ENCODE measurements at places on chromosomes 11 and 22.

DNA sequence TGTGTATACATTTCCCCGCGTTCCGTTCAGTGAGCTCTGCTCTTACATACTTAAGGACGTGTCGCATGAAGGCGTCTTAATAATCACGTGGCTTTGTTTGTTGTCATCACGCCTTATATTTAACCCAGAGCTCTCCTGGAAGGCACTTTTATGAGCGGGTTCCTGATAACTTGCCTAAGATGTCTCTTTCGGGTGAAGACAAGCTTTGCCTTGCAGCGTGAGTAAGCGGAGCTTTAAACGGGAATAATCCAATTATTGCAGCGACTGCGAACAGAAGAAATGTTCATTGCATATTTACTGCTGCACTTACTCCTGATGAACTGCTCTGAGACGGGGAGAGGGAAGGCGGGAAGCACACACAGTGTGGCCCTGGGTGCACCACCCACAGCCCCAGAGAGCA, 1128.2 kb downstream of the BRD1 start:
- DNase-seq, result no peak

GRCh38 chr11:64229090-64229743, 1.1 kb upstream of the DNAJC4 start:
- no peak for DNase-seq

GRCh38 chr11:2304506-2305139, 2.8 kb downstream of the TSPAN32 start:
- peak; percentile 39 for DNase-seq

- DNase-seq, result no peak
These were observed 17.6 kb downstream of the ALKBH8 start for GRCh38 chr11:107547961-107548360.

DNA sequence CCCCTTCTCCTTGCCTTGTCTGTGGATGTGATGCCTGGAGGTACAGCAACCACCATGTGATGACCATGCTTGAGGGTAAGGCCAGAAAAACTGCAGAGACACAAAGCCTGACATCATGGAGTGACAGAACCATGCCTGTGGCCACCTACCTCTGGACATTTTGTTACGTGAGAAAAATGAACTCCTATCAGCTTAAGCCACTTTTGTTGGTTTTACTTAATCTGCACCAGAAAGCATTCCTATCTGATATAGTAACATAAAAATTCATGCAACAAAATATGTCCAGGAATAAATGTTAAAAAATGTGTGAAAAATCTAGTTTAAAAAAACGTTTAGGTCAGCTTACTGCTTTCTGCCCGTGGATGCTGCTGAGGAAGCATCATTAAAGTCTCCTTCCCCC, 42.6 kb upstream of the P4HA3 start:
- no peak for DNase-seq

DNA sequence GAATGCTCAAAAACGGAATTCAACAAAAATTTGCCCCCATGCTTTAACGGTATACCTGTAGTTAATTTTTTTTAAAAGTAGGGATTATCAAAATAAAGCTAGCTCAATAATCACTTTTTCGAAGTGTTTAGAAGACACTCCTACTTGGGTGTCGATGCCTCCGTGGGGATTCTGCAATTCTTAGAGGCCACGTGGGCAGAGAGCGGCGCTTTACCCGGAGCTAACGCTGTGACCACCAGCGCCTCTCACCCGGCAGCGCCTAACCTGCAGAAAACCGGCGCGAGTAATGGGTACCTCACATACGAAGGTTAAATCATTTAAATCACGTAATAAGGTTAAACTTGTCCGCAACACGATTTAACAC, 583 bp downstream of the TAF1D start:
- DNase-seq, result peak; percentile 79

GRCh38 chr22:19714312-19715187, at the start of gene SEPTIN5:
SEPTIN5 (plus strand) TSS chr22:19714503; CDS start chr22:19714589, 86 bp downstream.
- no peak for DNase-seq

- peak; percentile 70 for DNase-seq
These were observed 398.4 kb downstream of the CTTN start for GRCh38 chr11:70796648-70797227.

DNA sequence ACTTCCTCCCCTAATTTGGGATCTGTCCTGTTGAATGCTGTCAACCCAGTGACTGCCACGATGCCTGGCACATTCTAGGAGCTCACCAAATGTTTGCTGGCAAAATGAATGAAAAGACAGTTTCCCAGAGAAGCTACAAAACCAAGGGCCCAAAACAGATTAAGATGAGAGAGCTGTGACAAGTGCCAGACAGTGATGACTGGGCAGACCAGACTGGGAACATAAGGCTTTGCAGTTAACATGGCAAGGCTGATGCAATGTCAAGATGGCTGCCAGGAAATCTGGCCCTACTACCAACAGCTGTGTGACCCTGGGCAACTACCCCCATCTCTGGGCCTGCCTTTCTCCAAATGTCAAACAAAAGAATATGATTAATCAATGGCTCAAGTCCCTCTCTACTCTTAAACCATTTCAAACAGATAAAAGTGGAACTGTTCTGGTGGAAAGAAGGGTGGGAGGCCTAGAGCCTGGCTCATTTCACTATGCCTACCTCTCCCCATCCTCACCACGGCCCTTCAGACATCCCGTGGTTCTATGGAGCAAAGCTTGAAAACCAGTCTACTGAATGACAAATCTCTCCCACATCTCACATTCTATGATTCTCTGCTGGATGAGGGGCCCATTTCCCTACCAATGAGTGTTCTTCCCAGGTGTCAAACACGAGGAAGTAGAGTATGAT, 12.8 kb downstream of the AP1B1 start:
- peak; percentile 40 for DNase-seq

DNA sequence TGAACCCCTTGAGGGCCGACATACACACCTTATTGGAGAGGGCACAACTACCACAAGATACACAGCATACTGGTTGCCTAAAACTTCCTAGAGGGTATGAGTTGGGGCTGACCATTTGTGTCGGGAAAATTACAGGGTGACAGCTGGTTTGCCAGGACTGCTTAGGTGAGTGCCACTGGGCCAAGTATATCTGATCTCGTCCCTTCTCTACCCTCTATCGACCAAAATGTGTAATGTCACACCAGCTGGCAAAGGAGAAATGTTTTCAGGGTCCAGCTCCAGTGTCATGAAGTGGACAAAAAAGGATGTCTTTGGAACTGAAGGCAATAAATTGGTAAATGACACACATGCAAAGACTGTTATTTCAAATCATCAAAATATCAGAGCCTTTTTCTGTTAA, 126.1 kb downstream of the PGR start:
- DNase-seq, result peak; percentile 12

- DNase-seq, result peak; percentile 81
These were observed 31.7 kb downstream of the POLR3H start for GRCh38 chr22:41512421-41513194.

GRCh38 chr11:95925011-95925410, 1.1 kb upstream of the MTMR2 start:
- DNase-seq, result peak; percentile 15

- peak; percentile 4 for DNase-seq
These were observed 769.6 kb downstream of the NTM start for GRCh38 chr11:132140056-132140455.

- DNase-seq, result no peak
These were observed 379 bp upstream of the BRMS1 start for GRCh38 chr11:66345316-66345649.

GRCh38 chr11:12719221-12719620, 45.0 kb downstream of the TEAD1 start:
- DNase-seq, result no peak

DNA sequence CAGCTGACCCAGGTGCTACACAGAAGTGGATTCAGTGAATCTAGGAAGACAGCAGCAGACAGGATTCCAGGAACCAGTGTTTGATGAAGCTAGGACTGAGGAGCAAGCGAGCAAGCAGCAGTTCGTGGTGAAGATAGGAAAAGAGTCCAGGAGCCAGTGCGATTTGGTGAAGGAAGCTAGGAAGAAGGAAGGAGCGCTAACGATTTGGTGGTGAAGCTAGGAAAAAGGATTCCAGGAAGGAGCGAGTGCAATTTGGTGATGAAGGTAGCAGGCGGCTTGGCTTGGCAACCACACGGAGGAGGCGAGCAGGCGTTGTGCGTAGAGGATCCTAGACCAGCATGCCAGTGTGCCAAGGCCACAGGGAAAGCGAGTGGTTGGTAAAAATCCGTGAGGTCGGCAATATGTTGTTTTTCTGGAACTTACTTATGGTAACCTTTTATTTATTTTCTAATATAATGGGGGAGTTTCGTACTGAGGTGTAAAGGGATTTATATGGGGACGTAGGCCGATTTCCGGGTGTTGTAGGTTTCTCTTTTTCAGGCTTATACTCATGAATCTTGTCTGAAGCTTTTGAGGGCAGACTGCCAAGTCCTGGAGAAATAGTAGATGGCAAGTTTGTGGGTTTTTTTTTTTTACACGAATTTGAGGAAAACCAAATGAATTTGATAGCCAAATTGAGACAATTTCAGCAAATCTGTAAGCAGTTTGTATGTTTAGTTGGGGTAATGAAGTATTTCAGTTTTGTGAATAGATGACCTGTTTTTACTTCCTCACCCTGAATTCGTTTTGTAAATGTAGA, 1.7 kb downstream of the MALAT1 start:
- peak; percentile 77 for DNase-seq

GRCh38 chr11:10913075-10913474, 55.2 kb upstream of the ZBED5 start:
- DNase-seq, result no peak

- no peak for DNase-seq
These were observed 469 bp upstream of the OSBP2 start for GRCh38 chr22:30694171-30694639.

- DNase-seq, result no peak
These were observed 6.4 kb upstream of the CCKBR start for GRCh38 chr11:6253197-6253596.

DNA sequence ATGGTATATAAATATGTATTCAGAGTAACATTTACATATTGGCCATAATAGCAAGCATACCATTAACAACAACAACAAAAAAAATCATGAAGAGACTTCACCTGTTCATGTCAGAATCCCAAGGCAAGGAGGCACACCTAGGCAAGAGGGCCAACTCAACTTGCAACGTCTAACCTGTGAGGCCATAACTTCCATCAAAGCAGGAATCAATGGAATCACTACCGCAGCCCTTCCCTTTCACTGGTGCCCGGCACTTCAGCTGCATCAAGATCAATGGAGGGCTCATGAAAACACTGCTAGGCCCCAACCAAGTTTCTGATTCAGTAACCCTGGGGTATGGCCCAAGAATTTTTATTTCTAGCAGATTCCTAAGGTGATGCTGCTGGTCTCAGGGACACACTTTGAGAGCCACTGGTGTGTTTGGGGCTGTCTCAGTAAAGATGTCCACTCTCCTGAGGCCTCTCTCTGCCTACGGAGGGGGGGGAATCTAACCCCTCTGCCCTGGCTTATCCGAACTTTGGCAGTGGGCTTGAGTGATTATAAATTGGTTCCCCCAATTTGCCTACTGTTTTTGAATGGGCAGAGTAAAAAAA, 8.0 kb downstream of the ZFTA start:
- no peak for DNase-seq

DNA sequence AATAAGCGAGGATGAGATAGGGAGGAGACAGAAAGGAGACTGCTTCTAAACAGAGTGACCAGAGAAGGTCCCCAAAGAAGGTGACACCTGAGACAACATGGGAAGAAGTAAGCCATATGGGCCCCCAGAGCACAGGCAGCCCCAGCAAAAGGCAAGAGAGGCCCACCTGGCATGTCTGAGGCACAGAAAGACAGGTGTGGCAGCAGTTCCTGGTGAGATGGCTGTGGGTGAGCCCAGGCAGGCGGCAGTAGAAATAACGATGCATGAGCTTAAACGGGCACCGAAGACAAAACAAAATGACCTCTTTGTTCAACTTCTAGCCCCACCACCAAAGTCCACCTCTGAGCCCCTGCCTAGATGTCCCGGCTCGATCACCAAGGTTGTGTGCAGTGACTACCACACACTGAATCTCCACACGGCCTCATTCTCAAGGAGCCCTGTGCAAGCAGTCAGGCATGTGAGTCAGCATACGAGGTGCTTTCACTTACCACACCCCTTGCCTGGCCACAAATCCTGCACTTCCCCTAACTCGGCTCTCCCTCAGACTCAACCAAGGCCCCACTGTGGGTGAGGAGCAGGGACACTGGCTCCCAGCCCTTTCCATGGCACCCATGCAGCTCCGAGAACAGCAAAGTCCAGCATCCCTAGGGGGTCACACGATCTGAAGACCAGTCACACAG, 77.6 kb downstream of the PACSIN2 start:
- peak; percentile 81 for DNase-seq

GRCh38 chr11:113992459-113993110, 17.7 kb downstream of the HTR3A start:
- no peak for DNase-seq

DNA sequence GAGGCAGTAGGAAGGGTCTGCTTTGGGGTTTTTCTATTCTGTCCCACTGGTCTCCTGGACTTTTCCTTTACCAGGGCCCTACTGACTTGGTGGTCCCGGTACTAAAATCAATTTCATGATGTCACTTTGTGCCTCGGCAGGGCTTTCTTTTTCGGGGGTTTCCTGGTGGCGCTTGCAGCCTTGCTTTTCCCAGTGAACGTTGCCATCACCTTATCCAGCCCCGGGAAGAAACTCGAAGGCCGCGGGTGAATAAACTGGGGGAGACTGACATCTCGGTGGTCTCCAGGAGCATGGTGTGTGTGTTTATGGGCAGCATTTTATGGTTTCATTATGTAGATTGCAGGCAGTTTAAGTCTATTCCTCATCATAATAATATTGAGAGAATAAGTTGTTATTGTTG, 84.4 kb downstream of the KCNQ1 start:
- no peak for DNase-seq

GRCh38 chr11:62267576-62267975, 2.4 kb upstream of the SCGB2A2 start:
- no peak for DNase-seq

- peak; percentile 69 for DNase-seq
These were observed 87.2 kb upstream of the GRIK4 start for GRCh38 chr11:120424185-120424969.

- peak; percentile 17 for DNase-seq
These were observed 11.0 kb upstream of the CWF19L2 start for GRCh38 chr11:107468596-107468995.

DNA sequence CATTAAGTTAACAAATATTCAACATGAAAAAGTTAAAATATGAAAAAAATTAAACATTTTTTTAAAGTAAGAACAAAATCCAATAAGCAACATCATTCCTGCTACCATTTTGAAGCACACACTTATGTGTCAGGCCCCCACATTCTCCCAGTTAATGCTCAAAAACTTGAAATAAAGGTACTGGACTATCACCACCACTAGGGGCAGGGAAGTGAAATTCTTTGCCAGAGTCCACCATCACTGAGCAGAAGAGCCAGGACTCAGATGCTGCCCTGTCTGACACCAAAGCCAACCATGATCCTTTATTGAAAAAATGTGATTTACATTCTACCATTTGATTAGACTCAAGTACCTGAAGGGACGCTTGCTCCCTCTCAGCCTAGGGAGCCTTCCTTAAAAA, 39.1 kb downstream of the PITPNB start:
- peak; percentile 59 for DNase-seq

Measured in OCI-M1 (cell line).